ENCODE measurements at places on chromosomes 5 and 9. TPM values are rescaled to one million over a fixed set of nuclear protein-coding genes. Genes with fewer than 3 reads are reported as not detected.

GRCh38 chr9:72165821-72166547 is 16.7 kb downstream of the GDA start:
- no peak for DNase-seq

GRCh38 chr9:34437006-34437925 is 21.1 kb downstream of the FAM219A start:
- DNase-seq: peak; percentile 79

DNA sequence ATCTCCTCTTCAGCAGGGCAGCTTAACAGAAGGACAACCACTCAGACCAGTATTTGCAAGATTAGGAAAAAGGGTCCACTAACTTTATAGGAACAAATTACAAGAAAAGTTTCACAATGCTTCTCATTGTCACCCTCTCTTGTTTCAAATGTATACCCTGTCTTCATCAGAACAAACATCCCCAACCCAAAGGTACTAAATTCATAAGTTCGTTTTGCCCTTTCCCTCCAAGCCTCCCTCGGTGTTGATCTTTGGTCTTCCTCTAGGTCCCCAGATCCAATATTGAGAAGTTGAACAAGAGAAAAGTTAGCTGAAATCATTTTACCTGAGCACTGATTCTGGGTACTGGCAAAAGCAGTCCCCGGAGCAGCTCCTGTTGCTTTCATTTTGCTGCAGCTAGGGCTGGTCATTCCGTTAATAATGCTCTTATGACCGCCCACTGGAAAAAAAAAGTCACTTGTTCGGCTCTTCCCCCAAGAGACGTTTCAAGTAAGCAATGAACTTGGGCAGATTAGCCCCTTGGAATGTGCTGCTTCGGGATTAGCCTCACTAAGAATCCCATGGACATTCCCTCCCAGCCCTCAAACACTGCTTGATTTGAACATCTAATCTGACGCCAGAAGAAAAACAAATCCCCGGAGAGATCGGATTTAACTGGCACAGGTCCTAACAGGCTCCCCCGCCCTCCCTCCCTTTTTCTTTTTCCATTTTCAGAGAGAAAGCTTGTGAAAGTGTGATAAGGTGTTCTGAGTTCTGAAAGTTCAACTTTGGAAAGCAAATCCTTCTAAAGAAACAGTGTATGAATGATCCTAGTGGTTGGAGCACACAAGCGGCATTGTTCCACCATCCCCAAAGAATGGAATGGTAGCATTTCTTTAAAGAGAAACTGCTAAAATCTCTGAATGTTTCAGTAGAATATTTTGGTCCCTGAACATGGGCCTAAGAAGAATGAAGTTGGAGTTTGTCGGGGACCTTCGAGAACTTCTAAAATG is 252.5 kb downstream of the TRPM3 start:
- DNase-seq: no peak

DNA sequence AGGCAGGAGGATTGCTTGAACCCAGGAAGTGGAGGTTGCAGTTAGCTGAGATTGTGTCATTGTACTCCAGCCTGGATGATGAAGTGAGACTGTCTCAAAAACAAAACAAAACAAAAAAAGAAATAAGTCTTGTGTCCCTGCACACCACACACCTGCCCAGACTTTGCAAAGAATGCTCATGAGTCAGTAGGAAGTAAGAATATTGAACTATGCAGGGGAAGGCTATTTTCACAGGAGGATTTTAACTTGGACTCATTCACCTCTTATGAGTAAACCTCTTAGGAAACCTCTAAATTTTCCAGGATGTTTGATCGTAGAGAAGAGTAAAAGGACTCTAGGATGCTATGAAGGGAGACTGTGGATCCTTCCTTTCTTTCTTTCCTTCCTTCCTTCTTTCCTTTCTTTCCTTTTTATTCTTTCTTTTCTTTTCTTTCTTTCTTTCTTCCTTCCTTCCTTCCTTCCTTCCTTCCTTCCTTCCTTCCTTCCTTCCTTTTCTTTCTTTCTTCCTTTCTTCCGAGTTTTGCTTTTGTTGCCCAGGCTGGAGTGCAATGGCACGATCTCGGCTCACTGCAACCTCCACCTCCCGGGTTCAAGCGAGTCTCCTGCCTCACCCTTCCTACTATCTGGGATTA is 96.7 kb upstream of the CLINT1 start:
- no peak for DNase-seq

DNA sequence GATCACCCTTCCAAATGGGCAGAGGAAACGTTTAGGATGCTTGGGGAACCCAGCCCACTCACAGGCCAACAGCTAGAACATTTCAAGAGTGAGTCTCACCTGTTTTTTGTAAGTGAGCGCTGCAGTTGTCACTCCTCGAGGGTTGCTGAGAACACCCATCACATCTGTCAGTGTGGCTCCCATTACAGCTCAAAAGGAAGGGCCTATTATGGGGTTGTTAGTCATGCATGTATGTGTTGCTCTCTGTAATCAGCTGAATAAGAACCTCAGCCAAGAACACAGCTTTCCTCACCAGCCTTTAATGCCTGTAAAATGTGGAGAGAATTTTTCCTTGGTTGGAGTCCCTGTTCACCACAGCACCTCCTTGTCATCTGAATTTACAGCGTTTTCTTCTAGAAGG is 196.3 kb upstream of the KLF4 start:
- DNase-seq: no peak

DNA sequence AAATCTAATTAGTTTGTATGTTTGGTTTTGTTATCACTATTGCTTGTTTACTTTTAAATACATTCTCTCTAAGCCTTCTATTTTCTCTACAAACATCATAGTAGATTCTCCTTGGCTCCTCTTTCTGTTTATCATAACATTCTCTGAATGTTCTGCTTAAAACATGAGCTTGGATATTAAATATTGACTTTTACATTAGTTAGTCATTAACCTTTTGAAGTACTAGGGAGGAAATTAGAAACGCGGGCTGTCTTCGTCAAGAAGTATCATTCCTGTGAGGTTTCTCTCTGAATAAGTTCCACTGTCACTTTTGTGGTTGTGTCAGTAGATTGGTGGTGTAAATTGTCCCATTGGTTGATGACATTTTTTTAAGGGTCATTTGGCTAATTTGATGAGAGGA is 821.5 kb downstream of the EFNA5 start:
- no peak for DNase-seq

- DNase-seq: no peak
These were observed 21.7 kb downstream of the FER start for GRCh38 chr5:108769352-108769751.

DNA sequence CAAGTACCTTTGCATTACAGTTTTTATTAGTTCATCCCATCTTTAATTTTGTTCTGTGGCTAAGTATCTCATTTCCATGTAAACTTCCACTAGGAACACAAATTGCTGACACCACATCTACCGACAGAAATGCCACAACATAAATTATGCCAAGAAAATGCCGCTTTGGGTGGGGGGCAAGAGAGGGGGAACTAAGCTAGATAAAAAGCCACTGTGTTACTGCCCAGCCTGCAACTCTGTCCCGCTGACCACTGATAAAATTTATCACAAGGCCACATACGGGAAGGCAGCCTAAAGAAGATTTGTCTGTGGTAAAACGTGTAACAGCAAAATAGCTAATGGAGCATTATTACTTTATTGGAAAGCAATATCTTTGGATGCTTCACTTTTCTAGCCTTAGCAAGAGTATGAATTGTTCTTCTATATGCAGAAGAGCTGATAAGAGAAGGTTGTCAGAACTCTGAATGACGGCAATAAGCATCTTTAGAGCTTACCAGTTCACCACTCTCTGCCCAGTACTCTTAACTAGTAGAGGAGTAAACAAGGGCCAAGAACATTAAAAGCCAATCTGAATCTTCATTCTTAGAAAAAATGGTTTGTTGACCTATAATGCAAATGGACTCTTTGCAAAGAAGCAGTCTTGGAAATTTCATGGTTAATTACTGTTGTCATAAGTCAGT is 172.2 kb upstream of the MEF2C start:
- DNase-seq: no peak

DNA sequence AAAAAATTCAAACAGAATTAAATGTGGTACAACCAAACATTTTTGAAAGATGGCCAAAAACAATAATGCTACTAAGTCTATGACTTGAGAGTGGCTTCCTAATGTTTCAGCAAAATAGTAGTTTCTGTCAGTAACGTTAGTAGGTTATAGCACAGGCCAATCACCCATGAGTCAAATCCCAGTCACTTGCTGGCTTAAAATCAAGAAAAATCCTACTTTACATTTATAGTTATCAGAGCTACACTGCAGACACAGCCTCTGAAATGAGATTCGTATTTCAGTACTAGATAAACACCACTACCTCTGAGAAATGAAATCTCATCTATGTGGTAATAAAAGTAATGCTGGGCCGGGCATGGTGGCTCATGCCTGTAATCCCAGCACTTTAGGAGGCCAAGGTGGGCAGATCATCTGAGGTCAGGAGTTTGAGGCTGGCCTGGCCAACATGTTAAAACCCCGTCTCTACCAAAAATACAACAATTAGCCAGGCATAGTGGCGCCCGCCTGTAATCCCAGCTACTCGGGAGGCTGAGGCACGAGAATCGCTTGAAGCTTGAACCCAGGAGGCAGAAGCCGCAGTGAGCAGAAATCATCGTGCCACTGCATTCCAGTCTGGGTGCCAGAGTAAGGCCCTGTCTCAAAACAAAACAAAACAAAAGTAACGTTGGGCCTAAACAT is 6.1 kb downstream of the ZDHHC21 start:
- DNase-seq: peak; percentile 94

GRCh38 chr9:32384002-32384363 is 460 bp upstream of the ACO1 start:
- DNase-seq: no peak

DNA sequence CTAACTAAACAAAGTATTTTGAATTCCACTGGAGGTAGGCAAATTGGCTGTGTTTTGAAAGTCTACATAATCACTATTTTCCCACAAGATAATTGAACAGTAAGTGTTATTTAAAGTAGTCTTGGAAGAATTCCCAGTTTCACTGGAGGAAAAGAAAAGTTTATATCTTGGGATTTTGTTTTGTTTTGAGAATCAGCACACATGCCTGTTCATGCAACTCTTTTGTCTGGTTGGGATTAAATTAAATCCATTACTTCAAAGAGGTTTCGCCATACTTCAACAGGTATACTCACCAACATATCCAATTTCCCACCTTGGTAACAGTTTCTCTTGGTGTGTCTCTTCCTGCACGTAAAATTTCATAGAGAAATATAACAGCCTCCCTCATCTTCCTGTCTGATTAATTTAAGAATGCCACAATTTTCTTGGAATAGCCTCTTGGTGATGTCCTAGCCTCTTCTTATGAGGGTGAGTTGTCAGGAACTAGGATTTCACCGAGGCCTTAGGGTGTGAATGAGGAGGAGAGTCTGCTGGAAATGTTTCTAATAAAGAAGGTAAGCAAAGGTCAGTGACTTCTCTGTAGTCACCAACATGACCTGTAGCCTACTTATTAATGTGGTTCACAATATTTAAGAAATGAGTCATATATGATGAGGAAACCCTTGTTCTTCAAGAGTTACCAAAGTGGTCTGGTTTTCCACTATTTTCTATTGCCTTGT is 48.1 kb downstream of the ITGA2 start:
- DNase-seq: peak; percentile 78

DNA sequence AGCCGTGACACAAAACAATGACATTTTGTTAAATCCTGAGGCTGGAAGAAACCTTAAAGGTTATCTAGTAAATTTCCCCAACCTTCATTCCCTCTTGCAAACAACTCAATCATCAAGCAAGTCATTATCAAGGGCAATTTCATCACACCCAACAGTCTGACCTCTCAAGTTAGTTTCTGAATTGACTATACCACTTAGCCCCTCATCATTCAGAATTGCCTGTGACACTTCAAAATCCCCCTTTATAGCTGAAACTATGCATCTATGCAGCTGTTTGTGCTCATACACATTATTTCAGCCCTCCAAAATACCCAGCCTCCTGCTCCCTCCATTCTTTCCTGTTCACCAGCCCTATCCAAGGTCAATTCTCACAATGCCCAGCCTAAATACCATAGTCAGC is 24.6 kb downstream of the LPAR1 start:
- no peak for DNase-seq

GRCh38 chr5:168847511-168848073 is 268.4 kb upstream of the PANK3 start:
- DNase-seq: no peak

SLC34A3 gene
- total RNA-seq: not detected

ADCY2 gene
- not detected for total RNA-seq

NME5 gene
- under 0.01 TPM for total RNA-seq

RASEF gene
- total RNA-seq: under 0.01 TPM

ZBED3 gene
- total RNA-seq: 0.28 TPM

MOB3B gene
- under 0.01 TPM for total RNA-seq

PCDHGA12 gene
- total RNA-seq: 9.7 TPM

Measured in IMR-90 (cell line).